ENCODE measurements at places on chromosomes 3 and 15.

GRCh38 chr15:69648775-69649735, 196.4 kb downstream of the RPLP1 start:
- no peak for DNase-seq

DNA sequence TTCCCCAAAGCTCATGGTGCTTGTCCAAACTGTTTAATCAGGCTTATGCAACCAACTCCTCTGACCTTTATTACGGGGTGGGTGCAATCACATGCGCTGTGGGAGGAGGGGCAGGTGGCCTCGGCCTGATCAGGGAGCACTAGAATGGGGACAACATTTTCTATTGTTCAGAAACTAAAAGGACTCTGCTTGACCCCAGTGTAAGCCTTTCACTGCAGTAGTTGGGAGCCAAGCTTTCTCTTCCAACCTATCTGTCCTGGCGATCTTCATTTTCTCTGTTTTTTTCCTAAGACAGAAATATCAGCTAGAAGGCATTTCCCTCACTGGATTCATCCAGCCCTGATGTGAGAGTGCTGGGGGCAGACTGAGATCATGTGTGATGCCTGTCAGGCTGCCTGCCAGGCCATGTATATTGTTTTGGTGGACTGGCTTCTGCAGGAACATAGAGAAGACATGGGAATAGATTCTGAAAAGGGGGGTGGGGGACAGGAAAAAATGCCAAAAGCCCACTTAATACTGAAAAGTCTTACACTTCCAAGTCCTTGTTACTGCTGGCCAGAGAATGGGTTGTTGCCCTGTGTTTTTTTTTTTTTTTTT, 627.0 kb upstream of the TBL1XR1 start:
- DNase-seq, result no peak

DNA sequence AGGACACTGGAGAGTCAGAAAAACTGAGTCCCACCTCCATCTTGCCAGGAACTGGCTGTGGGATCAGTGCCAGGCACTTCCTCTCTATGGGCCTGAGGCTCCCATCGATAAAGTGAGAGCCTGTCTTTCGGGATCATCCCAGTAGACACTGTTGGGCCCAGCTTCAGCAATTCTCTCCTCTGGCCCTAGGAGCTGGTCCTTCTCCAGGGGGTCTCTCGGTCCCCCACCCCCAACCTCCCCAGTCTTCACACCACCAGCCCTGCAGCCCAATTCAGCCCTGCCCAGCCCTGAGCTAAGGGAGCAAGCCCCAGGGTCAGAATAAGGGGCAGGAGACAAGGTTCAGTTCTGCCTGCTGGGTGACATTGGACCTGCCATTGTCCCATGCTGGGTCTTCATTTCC, 4.5 kb upstream of the LCTL start:
- no peak for DNase-seq

DNA sequence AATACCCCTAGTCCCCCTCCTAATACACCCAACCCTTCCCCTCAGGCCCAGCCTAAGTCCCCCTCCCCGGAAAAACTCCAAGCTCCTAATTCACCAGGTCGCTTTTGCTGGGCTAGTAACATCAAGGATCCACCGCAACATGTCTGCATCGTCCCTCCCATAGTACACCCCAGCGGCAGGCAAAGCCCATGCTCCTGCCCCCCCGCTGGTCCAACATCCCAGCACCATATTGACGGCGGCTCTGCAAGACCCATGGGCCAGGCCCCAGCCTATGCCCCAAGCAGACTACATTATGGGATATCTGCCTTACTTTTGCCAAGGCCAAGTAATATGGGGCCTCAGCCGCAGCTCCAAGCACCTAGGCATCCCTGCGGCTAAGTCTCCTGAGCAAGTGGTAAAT, 33.5 kb downstream of the ZNF589 start:
- no peak for DNase-seq

- DNase-seq, result no peak
Observed at GRCh38 chr3:44896440-44896839, 22.0 kb downstream of the TGM4 start.

DNA sequence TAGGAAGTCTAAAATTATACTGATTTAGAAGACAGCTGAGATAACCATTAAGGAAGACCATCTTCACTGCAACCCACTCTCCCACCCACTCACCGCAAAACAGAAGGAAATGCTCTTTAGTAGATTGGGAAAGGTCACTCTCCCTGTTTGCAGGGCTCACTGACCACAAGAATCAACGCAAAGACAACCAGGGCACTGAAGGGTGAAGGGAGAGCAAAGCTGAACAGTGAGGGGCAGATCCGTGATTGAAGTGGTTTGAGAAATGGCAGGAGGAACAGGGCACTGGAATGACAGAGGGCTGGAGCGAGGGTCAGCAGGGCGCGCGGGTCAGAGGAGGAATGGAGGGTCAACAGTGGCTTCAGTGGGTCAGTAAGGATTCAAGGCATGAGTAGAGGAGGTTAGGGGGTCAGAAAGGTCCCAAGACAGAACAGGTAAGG, 520 bp downstream of the MESD start:
- no peak for DNase-seq

DNA sequence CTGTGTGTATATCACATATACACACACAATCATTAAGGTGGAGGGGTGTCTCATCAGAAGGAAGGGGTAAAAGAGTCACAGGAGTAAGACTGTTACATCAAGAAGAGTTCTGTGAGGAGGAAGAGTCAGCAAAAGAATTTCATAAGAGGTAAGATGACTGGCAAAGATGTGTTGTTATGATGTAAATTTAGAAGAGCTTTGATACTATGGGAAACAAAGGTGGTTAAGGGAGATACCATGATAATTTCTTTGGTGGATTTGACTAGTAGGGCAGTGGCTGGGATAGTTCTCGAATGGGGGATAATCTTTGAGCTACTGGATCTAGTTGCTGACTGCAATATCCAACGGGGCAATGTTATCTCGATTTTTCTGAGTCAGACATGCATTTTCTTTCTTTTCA, 61.6 kb downstream of the STAG1 start:
- DNase-seq, result no peak

DNA sequence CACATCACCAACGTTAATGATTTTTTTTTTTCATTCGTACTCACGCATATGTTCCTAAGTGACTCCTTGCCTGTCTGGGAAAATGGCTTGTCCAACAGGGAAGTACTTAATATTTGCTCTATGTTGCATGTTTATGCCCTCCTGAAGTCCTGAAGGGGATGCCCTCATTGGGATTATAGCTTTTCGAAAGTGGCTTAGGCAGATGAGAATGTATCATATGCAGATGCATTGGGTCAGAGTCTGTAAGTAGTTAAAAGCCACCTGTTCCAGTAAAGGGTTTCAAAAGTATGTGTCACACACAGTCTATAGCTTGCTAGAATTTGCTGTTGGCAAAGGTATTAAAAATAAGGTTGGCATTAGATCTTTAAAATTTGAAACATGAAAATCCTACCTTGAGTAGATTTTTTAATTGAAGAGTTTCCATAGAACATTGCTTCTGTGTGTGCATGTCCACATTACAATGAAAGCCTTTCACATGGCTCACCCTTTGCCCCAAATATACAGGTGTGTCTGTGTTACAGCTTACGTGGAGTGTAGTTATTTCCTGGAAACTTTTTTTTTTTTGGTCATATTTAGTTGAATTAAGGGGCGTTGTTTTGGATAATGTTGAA, 2.1 kb downstream of the ABHD17C start:
- no peak for DNase-seq

DNA sequence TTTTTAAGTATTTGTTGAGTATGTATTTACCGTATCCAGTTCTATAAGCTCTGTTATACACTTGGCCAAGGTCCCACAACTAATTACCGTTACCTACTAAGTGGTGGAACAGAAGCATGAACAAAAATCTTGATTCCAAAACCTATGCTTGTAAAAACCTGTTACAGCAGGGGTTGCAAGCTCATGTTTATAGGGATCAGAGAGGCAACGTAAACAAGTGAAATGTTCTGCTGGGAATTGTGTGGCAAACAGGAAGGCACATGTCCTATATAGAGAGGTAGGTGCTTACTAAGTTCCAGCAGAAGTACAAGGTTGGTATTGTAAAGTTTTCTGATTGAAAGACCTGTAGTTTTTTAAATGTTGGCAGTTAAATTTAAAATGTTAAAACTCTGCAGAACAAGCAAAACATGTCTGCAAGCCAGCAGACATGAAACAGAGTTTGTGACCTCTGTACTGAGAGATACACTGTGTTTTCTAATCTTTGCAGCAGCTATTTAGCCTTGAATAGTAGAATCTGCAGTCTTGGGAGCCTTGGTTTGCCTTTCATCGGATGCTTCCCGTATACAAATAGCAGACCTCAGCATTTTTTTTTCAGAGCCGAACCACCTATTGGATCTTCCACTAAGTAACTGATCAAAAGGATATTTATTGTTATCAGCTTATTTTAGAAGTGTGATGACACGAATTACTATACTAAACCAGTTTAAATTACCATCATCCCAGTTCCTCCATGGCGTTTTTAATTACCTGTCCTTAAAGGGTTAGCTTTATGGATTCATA, 11.4 kb downstream of the IREB2 start:
- no peak for DNase-seq

- no peak for DNase-seq
Observed at GRCh38 chr3:98791341-98792325, 28.5 kb downstream of the ST3GAL6 start.

- no peak for DNase-seq
Observed at GRCh38 chr15:95492388-95493070, 838.0 kb upstream of the NR2F2 start.

DNA sequence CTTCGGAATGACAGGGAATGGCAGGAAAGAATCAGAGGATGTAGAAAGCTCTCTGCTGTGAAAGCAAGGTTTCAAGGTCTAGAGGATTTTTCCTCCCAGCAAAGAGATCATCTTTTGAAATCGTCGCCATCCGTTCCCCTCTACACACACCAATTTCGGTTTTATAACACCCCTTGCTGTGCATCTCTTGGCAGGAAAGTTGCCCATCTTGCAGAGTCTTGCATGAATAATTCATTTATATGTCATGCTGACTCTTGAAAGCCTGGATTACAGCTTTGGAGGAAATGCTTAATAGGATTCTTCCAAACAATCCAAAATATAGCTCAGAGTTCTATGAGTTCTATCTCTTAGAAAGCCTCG, 262.7 kb downstream of the CHL1 start:
- DNase-seq, result no peak

GRCh38 chr15:74345051-74345450, 22.4 kb downstream of the CYP11A1 start:
- DNase-seq, result no peak

- DNase-seq, result no peak
Observed at GRCh38 chr15:89770041-89770440, 6.1 kb upstream of the MESP2 start.

- no peak for DNase-seq
Observed at GRCh38 chr3:37852771-37853170, 8.9 kb upstream of the CTDSPL start.

DNA sequence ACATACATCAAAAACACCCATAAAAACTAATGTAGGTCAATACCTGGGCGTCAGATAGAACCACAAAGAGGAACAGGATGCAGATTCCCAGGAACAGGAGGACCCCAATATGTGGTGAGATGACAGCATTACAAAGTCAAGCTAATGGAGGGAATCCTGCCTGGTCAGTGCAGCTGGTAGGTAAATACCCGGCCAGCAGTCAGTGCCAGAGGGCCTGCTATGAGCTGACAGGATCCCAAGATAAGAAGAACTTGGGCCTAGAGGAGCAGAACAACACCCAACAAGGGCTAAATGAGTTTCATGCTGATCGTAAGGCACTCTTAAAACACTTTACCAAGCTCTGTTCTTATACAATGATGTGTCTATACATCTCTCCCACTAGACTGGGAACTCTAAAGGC, 61.2 kb upstream of the KCNMB2 start:
- DNase-seq, result no peak

DNA sequence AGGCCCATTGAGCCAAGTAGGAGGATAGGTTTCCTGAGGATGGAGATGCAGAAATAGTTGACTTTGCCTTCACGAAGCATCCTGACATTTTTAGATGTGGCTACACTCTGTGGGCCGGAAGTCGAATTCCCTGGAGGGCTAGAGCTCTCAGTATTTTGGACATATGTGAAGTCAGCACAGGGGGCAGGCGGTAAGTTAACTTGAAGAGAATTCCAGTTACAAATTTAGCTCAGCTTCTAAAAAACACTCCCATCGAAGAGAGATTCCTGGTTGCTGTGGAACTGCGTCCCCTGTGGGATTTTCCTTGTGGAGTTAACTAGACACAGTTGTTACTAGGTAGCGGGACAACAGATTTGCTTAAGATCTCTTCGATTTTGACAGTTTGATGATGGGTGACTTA, 161.9 kb upstream of the RGMA start:
- DNase-seq, result no peak

- no peak for DNase-seq
Observed at GRCh38 chr3:139198929-139199328, 144.9 kb upstream of the MRPS22 start.

GRCh38 chr3:71438904-71439303, 144.6 kb downstream of the FOXP1 start:
- no peak for DNase-seq

- DNase-seq, result no peak
Observed at GRCh38 chr3:139935866-139936817, 1.2 kb downstream of the CLSTN2 start.

- DNase-seq, result no peak
Observed at GRCh38 chr3:150798122-150798618, 35.2 kb upstream of the SIAH2 start.

DNA sequence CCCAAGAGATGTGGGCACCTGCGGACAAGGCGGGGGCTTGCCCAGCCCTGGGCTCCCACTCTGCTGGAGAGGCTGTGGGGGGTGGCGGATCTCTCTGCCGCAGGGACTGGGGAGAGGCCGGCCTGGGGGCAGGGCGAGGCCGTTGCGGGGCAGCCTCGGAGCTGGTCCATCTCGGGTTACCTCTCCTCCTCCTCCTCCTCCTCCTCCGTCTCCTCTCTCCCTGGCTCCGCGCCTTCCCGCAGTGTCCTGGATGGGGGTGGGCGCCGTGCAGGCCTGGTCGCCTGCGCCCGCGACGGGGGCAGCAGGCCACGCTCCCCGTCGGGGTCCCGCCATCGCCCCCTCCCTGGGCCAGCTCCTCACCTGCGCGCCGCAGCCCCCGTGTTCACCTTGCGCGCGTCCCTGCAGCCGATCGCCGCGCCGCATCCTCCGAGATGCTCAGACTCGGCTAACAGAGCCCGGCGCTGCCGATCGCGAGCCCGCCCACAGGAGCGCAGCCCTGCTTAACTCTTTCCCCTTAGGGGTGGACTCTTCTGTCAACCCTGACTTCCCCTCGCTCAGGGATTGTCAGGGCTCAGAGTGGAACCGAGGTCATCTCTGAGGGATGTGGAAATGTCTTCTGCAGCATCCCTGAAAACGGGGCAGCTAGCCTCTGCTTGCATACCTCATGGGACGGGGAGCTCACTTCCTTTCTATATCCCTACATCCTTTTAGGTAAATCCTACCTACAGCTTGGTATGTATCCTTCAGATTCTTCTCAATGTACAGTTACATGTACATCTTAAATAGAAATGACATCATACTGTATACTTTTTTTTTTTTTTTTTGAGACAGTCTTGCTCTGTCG, at the start of gene PRRT3:
PRRT3 (minus strand) TSS at position 447 of the 844 bp plus-strand sequence. CDS start 2,293 bp downstream, outside the sequence.
- DNase-seq, result peak; percentile 68

- DNase-seq, result no peak
Observed at GRCh38 chr15:64146885-64147681, 4.4 kb upstream of the SNX22 start.

DNA sequence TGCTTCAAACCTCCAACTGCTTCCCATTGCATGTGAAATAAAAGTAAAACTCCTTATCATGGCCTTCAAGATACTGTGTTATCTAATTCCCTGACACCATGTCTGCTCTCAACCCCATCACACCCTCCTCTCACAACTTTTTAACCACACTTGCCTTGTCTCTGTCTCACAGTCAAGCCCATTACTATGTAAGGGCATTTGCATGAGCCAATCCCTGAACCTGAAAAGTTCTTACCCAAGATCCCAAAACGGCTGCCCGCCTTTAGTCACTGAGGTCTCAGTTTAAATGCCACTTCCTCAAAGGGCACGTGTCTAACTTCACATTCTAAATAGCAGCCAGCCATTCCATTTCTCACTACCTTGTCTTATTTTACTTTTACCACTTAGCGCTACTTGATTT, 83.1 kb downstream of the SST start:
- DNase-seq, result no peak

All from activated CD4-positive, alpha-beta T cell treated with anti-CD3 and anti-CD28 coated beads, Interleukin-2, amount 10 ng/mL, durations not matched to agents 7 days and 5 days (primary cell).